ENCODE measurements at places on chromosomes 3 and 15.

DNA sequence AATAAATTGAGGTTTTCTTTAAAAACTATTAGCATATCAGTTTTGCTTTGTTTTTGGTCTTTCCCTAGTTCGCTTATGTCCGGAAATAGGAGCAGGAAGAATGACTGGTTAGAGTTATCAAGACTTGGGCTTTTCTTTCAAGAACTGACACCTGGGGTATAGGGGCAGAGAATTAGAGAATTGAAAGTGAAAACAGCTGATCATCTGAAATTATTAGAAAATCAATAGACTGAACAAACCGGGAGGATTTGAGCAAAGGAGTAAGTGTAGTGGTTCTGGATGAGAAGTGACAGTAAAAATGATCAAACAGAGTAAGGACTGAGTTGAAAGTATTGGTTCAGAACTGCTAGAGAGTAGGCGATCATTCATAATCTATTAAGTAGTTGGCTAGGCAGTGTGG, 6.0 kb downstream of the MINDY2 start:
- DNase-seq = no peak

DNA sequence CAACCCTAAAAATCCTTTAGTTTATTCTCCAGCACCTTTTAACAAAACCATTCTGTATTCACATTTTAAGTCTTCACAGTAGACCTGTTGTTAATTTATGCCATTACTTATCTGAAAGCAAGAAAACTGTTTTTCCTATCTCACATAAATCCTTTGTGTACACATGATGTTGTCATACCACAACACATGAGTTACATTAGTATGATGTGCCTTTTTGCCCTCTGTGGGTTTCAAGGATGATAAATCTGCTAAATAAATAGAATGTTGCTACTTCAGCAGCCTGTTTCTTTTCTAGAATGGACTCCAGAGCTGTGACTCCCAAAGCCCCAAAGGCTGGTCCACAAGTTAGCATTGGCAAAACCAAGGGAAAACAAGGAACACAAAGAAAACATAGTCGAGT, 151.6 kb downstream of the SERPINI1 start:
- no peak for DNase-seq

GRCh38 chr3:18556503-18557135, 131.5 kb upstream of the SATB1 start:
- DNase-seq = peak; percentile 28

DNA sequence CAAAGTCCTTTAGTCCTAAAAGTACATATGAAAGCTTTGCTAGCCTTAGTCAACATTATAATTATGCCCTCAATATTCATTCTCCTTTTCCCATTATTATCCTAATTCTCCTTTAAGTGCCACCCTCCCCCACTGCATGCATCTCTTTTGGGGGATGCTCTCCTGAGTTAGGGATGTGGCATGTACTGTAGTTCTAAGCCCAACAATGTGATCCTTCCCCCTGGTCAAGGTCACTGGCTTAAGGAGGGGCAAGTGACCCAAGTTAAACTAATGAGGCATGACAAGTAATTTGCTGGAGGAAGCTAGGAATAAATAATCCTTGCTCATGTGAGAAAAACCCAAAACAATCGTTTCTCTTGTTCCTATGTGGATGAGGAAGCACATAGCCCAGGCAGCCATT, 343.9 kb upstream of the SUCLG2 start:
- DNase-seq = no peak

- DNase-seq = no peak
These were observed 16.3 kb downstream of the GXYLT2 start for GRCh38 chr3:72904163-72904562.

- no peak for DNase-seq
These were observed 17.1 kb downstream of the SETMAR start for GRCh38 chr3:4320096-4320911.

- DNase-seq = no peak
These were observed 210.1 kb upstream of the SATB1 start for GRCh38 chr3:18635215-18635614.

DNA sequence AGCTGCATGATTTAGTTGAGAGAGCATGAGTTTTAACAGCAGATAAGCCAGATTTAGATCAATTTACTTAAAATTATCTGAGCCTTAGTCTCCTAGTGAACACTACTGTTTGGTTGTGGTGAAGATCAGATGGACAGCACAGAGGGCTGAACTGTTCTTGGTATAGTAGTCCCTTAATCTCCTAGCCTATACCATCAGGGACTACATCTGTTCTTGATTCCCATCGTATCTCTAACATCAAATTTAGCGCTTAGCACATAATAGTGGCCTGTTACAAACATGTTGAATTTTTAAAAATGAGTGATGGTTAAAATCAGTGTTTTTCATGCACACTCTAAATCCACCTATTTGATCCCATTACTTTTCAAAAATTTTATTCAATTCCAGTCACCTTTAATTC, 507.7 kb downstream of the GRM7 start:
- no peak for DNase-seq

- DNase-seq = no peak
These were observed 753 bp downstream of the FURIN start for GRCh38 chr15:90869140-90869541.
